ENCODE measurements at places on chromosomes 3 and 15.

DNA sequence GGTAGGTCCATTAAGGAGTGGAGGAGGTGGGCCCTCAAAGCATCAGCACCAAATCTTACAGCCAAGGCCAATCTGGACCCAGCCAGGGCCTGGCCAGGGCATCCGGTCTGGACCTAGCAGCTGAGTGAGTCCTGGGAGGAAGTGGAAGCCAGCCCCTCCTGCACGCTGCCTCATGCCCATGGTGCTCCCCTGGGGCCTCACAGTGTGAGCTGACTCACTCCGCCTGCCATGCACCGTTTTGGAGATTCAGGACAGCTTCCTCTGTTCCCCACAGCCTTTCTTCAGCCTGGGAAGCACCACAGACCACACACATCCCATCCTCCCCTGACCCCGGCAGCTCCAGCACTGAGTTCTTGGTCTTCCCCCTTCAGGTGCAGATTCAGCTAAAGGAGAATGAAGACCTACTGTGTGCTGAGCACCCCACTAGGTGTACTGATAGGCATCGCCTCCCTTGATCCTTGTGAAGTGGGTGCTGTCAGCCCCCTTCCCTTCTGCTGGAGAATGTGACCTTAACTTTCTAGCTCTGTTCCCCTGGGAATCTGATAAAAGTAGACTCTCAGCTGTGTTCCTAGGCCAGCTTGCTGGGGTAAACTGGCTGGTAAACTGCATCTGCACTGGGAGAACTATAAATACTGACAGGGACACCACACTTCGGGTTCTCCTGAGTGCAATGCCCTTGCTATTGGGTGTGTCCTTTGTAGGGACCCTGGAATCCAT is 36.8 kb upstream of the SEC13 start:
- no peak for DNase-seq

DNA sequence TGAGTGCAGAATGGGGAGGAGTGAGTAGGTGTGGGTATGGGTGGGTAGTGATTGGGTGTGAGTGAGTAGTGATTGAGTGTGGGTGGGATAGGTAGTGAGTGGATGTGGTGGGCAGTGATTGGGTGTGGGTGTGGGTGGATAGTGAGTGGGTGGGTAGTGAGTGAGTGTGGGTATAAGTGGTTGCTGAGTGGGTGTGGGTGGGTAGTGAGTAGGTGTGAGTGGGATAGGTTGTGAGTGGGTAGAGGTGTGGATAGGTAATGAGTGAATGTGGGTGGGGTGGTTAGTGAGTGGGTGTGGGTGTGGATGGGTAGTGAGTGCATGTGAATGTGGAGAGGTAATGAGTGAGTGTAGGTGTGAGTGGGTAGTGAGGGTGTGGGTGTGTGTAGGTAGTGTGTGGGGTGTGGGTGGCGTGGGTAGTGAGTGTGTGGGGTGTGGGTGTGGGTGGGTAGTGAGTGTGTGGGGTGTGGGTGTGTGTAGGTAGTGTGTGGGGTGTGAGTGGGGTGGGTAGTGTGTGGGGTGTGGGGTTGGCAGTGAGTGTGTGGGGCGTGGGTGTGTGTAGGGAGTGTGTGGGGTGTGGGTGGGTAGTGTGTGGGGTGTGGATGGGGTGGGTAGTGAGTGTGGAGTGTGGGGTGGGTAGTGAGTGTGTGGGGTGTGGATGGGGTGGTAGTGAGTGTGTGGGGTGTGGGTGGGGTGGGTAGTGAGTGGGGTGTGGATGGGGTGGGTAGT is 5.3 kb downstream of the MINAR1 start:
- DNase-seq, result no peak

DNA sequence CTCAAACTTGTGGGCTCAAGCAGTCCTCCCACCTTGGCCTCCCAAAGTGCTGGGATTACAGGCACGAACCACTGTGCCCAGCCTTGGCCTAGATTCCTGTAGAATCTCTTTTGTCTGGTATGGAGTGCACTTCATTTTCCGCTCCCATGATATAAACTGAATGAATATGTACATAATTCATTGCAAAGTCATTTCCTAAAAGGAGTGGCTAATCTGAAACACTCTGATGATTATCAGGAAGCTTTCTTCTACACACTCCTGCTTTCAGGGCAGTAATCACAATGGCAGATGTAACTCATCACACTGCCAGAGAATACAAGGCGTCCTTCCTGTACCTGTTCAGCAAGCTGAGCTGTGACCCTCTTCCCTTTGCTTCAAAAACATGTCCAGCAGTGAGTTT is 28.6 kb downstream of the RLBP1 start:
- DNase-seq, result no peak

GRCh38 chr15:98085003-98085639 is 124.6 kb downstream of the ARRDC4 start:
- peak; percentile 8 for DNase-seq

GRCh38 chr15:67050522-67051087 is 14.8 kb upstream of the SMAD3 start:
- no peak for DNase-seq

DNA sequence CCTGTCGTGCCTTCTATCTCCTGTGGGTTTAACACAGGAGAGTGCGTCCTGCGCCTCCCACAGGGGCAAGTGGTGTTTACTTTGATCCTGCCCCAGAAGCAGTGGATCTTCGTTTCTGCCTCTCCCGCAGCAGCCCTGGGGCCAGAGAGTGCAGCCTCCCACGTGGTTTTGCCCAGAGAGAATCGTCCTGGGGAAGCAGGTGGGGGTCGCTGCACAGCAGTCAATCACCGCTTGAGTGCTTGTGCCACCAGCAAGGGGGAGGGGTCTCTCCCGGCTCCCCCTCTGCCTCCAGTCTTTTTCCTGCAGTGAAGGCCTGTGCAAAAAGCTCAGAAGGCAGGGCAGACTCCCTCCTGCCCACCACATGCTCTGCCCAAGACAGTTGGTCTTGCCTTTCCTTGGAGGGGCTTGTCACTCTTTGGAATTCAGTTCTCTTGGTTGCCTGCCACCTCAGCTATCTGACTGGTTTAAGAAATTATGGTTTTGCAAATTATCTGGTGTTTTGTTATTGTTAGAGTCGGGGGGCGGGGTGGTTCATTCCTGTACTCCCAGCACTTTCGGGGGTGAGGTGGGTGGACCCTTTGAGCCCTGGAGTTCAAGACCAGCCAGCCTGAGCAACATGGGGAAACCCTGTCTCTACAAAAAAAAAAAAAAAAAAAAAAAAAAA is 26.9 kb downstream of the STOML1 start:
- DNase-seq, result no peak

DNA sequence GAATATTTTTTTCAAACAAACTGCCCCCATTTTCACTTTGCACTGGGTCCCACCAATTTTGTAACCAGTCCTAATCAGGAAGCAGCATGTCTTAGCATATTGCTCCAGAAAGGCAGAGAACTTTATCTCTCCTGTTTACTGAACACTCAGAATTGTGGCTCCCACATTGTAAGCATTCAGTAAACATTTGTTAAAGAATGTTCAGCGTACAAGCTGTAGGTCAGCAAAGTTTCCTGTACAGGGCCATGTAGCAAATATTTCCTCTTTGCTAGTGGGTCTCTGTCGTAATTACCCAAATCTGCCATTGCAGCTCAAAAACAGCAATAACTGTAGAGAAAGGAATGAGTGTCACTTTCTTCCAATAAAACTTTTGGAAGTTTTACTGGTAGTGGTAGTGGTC is 393.3 kb downstream of the GRM7 start:
- DNase-seq, result no peak

DNA sequence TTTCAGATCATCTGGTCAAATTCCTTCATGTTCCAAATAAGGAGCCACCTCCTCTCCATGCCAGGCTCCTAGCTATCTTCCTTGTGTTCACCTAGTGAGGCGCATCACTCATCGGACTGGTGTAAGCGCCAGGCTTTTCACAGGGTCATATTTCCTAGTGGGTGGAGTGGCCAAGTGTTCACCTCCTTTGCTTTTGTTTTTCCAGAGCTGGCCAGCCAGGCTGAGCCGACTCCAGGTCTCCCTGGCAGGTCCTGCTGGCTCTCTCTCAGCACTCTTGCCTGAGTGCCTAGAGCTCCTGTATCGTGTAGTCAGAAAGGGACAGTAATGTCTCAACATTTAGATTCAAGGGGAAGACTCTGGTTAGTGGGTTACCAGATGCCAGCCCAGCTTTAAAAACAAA is 31.0 kb downstream of the HEG1 start:
- DNase-seq, result peak; percentile 6

- DNase-seq, result no peak
Observed at GRCh38 chr3:128297401-128298138, 144.3 kb downstream of the EEFSEC start.

DNA sequence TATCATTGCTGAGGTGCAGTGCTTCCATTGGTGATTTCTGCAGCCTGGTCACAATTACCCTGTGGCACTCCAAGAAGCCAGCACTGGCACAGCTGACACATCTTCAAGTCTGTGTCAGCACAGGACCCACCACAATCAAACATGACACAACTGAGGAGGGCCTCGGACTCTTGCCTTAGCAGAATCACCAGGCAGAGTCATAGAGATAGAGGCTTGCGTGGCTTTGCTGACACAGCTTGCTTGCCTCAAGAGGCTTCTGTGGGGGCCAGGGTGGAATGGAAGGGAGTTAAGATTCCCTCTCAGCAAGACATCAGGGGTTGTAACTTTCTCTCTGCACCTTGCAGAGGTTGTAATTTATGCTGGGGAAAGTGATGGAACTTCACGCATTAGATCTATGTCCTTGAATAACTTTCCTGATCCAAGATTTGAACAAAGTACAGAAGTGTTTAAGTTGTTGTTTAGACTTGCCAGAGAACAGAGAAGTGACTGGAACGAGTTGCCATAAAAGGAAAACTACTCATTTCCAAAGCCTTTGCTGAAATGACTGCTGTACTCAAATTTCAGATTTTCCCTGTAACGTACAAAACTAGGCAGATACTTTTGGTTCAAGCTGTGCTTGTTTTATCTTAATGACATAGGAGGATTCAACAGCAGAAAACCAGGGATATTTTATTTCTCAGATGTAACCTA is 170.7 kb downstream of the DIPK2A start:
- DNase-seq, result no peak

DNA sequence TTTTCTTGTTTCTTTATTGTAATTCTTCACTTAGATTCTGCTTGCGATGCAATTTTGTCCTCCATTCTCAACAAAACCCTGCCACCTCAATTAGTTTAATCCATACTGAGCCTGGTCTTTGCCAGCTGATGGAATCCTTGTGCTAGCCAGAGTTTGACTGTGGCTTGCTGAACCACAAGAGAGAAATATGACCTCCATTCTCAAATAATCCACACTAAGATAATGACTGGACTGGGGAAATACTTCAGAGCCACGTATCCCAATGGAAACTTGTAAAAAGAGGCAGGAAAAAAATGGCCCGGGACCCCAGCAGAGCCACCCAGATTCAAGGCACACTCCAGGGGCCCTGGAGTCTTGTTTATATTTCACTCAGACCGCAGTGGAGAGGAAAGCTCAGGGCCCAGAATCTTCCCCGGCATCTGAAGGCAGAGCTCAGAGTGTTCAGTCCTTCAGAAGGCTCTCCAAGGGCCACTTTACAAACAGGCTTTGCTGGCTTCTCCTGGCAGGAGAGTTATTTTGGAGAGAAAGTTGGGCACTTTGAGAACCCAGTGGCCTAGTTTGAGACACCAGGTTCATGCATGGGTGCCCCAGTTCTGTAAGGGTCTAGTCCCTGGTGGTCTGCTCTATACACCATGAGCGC is 62.7 kb downstream of the SSUH2 start:
- no peak for DNase-seq

- no peak for DNase-seq
Observed at GRCh38 chr3:123634149-123635051, 49.5 kb upstream of the HACD2 start.

- no peak for DNase-seq
Observed at GRCh38 chr3:123739106-123739505, 145.0 kb downstream of the MYLK start.

- no peak for DNase-seq
Observed at GRCh38 chr15:98628216-98628615, 20.1 kb upstream of the IGF1R start.

- DNase-seq, result no peak
Observed at GRCh38 chr3:162353414-162353813, 856.8 kb downstream of the OTOL1 start.

DNA sequence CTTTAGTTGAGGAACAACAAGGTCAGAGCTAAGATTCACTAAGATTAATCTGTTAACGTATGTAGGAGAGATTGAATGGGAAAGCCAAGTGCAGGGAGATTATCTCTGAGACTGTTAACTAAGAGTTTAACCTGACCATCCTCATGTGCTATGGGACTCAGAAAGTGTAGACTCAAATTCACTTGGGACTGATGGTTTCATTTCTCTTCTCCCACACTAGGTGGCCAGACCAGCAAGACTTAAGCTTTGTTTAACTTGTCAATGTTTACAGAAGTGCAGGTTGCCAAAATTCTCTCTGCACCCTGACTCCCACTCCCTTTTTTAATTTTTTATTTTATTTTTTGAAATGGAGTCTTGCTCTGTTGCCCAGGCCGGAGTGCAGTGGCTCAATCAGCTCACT is 6.3 kb upstream of the HEXA start:
- no peak for DNase-seq

GRCh38 chr3:50388016-50388719 is 28.8 kb upstream of the TMEM115 start:
- no peak for DNase-seq

- DNase-seq, result peak; percentile 9
Observed at GRCh38 chr3:131728898-131729642, 226.3 kb upstream of the MRPL3 start.

DNA sequence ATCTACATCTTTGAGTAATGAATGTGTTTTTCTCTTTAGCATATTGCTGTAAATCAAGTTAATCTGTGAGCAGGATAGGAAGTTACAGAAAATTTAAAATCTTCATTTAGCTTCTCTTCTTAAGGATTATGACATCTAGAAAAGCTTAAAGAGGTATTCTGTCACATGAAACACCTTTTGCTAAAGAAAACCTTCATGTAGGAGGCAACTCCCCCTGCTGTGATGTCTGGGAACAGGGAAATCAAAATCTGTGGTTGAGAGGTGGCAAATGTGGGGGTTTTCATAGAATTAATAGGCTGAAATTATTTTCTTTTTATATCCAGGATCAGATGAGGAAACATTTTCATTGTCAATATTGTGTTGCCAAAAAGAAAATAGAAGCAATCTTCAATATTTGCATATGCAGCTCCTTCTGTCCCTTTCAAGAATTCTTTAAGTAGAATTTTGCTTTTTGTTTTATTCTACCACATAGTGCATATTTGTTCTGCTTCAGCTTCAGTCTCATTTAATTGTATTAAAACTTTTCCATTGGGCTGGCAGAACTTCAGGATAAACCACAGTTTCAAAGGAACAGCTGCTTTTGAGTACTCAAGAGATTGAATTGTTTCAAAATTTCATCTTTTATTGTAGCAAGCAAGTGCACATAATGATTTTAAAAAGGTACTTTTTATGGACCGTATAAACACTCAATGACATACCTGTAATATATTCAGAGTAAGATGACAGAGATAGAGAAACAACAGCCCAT is 128.4 kb downstream of the RAP2B start:
- no peak for DNase-seq

- no peak for DNase-seq
Observed at GRCh38 chr3:122000936-122001605, 21.0 kb downstream of the ILDR1 start.

Measured in NCI-H748 treated with DMSO at 0.1 percent for 48 hours (cell line).